ENCODE measurements at places on chromosomes 5 and 9.

- DNase-seq, result no peak
Measured at GRCh38 chr9:38035873-38036272, 33.2 kb downstream of the SHB start.

DNA sequence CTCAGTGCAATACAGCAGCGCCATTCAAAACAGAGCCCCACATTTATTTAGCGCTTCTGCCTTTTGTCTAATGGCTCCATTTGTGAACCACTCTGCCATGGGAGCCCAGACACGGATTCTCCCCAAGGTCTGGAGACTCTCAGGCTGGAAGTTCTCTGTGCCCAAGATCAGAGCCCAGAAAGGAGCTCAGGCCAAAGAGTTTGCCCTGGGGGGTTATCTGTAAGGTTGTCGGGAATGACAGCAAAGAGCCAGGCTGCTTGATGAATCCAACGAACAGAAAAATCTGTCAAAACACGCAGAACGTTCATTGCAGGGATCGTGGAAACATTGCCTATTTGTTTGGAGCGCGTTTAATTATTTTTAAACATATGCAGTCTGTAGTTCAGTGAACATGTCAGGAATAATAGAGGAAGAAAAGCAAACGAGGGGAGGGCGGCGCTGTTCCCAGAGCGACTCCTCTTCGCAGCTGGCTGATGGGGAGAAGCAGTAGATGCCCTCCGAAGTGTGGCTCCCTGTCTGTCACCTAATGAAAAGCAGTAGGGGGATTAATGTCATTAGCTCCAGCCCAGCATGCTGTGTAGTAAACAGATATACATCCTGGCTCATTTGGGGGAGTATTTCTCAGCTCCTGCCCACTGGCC lies 464.9 kb upstream of the MPDZ start:
- DNase-seq, result no peak

- DNase-seq, result no peak
Measured at GRCh38 chr5:141494761-141495452, 6.0 kb downstream of the PCDHGC5 start.

GRCh38 chr9:124790801-124791505 lies 14.0 kb downstream of the OLFML2A start:
- DNase-seq, result no peak

DNA sequence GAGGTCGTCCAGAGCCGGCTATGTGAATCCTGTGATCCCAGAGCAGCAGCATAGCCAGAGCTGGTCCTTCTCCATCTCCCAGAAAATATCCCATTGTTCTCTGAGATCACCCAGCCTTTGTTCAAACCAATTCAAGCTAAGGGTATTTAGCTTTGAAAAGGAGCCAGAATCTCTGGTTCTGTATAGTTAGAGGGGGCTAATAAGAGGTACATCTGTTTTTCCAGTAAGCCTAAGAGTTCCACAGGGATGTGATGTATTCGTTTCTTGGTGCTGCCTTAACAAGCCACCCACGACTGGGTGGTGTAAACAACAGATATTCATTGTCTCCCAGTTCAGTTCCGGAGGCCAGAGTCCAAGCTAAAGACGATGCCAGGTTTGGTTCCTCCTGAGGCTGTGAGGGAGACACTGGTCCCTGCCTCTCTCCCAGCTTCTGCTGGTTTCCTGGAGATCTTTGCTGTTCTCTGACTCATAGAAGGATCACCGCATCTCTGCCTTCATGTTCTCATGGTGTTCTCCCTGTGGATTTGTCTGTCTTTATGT lies 344.8 kb downstream of the MTRR start:
- DNase-seq, result no peak

DNA sequence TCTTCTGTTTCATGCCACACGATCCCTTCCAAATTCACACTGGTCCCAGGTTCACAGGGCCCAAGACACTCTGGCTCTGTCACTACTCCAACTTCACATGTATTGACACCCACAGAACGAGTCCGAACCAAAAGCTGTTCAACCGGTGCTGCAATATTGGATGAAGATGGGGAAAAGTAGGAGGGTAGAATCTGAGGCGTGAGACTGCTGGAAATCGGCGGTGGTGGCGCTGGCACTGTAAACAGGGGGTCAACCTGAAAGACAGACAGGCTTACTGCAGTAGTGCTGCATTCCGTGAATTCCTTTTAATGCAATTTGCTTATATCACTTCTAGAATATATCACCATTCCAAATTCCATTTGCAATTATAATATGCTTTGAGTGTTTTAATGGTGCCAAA lies 45.4 kb downstream of the ZNF608 start:
- no peak for DNase-seq

GRCh38 chr9:4679268-4680172 lies at the start of gene CDC37L1:
CDC37L1 (plus strand) TSS chr9:4679569; CDS start chr9:4679768, 199 bp downstream.
- peak; percentile 97 for DNase-seq

GRCh38 chr5:124065508-124065907 lies 553.5 kb downstream of the CSNK1G3 start:
- no peak for DNase-seq

GRCh38 chr9:89426384-89426961 lies 71.4 kb downstream of the SEMA4D start:
- no peak for DNase-seq

DNA sequence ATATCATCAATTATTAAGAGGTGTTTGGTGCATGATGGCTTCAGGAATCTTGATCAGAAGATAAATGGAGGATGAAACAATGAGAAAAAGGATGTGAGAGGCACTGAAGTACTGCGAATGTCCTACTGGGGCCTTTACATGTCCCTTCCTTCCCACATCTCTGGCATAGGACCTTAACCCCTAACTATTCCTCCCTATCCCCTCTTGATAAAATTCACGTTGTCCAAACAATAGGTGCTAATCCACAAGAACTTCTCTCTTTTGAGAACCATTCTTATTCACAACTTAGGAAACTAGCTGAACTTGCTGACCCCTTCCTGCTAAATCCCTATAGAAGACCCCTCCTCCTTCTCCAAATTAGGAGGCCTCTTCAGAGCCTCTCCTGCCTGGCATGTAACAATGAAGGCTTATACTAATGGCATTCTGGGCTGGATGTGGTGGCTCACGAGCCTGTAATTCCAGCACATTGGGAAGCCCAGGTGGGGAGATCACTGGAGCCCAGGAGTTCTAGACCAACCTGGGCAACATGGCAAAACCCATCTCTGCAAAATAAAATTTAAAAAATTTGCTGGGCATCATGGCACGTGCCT lies 276.5 kb upstream of the SMARCA2 start:
- no peak for DNase-seq

DNA sequence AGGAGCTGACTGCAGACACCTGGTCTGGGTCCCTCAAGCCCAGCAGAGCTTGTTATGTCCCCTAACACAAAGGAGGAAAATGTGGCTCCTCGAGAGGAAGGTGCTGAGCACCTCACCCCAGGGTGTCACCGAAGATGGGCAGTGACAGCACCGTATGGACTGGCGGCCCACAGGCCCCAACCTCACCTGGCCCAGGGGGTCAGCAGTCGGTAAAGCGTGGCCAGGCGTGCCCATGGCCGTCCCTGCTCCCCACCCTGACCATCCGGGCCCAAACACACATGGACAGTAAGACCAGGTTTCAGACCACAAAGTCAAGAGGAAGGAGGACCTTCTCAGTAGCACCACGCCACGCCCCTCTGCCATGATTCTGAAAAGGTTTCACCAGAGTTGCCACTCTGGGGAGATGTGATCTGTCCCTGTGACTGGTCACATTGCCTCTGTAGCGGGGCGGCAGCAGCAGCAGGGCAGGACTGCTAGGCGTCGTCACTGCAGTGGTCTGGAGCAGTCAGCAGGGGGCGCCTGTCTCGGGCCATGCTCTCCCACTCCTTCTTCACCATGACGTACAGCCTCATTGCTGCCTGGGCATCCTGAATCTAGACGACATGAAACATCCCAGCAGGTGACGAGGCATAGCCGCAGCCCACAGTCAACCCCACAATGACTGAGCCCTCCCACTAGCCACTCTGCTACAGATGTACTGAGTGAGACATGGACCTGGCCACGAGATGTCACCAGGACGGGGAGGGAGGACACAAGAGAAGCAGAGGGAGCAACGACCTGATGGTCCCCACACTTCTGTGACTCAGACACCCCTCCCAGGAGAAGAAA lies 11.1 kb downstream of the REXO4 start:
- peak; percentile 52 for DNase-seq

DNA sequence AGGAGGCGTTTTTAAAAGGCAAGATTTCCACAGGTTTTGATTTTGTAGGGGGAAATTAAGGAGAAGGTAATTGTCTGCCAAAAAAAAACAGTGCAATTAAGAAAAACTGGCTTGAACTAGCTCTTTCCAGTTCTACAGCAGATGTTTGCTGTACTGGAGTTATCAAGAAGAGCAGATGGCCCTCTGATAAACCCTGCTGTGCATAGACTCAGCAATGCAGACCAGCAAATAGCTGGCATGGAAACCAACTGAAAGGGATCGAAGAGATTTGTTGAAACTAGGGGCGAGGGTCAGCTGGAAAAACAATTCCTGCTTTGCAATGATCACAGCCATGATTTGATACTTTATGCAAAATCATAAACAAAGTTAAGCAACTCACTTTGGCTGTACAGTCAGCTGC lies 17.8 kb upstream of the BHMT start:
- no peak for DNase-seq

- no peak for DNase-seq
Measured at GRCh38 chr9:72132052-72132451, 17.2 kb upstream of the GDA start.

DNA sequence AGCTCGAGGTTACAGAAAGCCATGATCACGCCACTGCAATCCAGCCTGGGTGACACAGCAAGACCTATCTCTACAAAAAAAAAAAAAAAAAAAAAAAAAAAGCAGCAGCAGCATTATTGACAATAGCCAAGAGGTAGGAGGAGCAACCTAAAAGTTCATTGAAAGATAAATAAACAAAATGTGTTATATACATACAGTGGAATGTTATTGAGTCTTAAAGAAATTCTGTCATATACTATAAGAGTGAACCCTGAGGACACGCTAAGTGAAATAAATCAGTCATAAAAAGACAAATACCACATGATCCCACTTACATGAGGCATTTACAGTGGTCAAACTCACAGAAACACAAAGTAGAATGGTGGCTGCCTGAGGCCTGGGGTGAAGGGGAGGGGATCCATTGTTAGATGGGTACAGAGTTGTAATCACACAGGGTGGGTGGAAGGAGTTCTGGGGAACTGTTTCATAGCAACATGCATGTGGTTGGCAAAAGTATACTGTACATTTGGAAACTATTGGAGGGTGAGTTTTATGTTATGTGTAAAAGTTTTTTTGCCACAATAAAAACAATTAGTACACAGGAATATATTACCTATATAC lies 77.2 kb downstream of the MLLT3 start:
- no peak for DNase-seq

DNA sequence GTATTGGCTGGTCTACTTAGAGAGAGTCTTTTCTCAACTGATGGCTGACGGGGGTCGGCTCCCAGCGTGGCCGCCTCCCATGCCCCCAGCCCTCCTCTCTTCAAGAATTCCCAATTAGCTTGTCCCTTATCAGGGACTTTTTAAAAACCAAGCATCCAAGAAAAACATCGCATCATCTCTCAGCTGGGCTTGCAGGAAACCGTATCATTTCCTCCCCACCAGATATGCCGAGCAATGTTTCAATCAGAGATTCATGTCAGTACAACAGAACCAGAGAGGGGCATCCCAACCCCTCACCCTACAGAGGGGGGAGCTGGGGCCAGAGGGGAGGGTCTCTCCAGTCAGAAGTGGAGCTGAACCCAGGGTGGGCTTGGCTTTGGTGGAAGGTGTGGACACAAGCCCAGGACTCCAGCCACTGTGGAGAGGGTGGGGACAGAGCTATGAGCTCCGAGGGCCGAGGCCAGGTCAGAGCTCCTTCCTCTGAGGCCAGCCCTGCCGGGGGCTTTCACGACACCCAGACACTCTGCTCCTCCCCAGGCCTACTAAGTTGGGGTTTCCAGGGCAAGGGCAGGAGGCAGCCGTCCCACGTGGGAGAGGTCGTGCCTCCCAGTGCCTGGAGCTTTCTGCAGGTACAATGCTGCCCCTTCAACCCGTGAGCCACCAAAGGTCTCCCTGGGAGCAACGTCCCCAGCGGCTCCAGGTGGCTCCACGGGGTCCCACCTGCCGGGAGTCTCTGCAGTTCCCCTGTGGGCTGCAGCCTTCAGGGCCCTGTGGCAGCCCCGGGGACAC lies 39.0 kb upstream of the TMEM250 start:
- DNase-seq, result no peak

DNA sequence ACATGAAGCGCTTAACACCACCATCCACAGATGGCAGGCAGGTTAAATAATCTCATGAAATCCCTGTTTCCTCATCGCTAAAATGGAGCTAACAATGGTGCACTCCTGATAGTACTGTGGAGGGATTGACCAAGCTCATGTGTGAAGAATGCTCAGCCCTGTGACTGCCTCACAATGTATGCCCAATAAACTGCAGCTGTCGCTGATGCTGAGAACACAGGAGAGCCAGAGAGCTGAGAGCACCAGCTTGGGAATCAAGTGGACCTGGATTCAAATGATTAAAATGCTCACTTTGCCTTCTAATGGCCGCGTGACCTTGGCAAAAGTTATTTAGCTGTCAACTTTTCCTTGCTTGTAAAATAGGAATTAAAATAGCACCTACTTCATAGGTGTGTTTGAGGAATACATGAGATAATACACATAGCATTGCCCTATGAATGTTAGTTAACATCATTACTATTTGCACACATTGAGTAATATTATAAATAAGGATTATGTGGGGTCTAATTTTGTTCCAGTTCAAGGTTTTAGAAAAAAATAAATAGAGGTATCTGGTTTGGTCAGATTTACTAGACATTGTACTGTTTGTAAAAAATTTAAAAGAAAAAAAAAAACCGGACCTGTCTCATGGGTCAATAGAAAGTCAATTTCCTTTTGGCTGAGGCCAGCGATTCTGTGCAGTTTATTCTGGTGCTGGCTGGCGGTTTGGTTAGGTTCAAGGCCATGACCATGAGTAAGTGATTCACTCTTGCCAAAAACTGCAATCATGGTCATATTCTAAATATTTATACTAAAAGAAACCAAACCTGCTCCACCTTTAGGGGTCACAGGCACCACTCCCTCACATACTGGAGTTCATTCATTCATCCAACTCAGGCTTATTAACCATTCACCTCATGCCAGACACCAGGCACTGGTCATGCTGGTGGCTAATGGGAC lies 101.3 kb downstream of the SH3TC2 start:
- no peak for DNase-seq

DNA sequence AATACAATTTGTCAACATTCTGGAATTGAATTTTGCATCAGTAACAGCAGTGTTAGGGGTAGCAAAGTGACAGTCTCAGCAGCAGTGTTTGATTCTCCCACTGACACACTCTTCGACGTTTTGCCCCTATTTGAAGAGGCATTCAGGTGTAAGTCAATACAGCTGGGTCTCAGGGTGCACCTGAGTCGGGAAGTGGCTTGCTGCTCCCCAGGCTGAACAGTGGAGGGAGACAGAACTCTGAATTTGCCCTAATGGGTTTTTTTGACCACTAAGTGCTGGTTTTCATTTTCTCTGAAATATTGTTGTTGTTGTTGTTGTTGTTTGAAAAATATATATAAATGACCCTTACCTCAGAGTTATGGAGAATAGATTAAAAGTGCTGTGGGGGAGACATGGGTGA lies 223.2 kb downstream of the TLR4 start:
- DNase-seq, result no peak

Measured in activated naive CD4-positive, alpha-beta T cell (primary cell).